Amygdala (tissue), 56 donors: ENCODE measurements at places on chromosomes 11 and 22.

DNA sequence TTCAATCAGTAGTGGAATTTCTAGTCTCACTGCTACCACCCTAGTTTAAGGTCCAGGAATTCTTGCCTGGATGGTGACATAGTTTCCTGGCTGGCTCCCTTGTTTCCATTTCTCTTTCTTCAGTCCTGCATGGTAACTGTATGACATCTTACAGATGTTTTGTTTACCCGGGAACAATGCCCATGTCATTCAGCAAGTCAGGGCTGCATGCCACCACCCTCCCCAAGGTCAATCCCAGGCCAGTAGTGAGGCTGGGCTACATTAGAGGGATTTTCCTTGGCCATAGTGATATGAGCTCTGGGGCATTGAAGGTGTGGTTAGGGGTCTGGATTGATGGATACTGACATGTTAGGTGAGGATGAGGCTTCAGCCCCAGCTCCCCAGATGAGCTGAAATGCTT, 114.9 kb upstream of the E2F8 start:
- DNase-seq: no peak

DNA sequence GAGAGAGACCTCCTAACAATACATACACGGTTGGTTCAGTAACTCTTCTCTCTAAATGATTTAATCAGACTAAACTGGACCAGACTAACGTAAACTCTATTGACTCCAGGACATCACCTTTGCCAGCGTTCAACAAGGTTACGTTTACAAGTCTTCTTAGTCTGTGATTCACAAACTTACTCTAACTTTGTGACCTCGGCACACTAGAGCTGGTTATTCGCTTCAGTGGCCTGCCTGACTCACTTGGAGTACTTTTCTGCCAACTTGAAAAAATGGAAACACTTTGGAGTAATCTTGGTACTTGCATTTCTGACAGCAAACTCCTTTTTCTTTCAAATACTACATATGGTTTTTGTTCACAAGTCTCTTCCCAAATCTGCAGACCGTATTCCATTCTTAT, 26.2 kb downstream of the MTMR2 start:
- DNase-seq: no peak

- DNase-seq: no peak
These were observed 249.2 kb downstream of the DLG2 start for GRCh38 chr11:85377901-85378300.

GRCh38 chr11:87454241-87454640, 416.5 kb downstream of the TMEM135 start:
- no peak for DNase-seq
